Fibroblast of skin of left biceps (primary cell): ENCODE measurements at places on chromosomes 12 and 14.

GRCh38 chr14:64465191-64465822 is at the start of gene AKAP5:
TSS of gene AKAP5 (plus strand) at chr14:64465499. CDS start at chr14:64468395, 2,896 bp downstream.
- DNase-seq = no peak

DNA sequence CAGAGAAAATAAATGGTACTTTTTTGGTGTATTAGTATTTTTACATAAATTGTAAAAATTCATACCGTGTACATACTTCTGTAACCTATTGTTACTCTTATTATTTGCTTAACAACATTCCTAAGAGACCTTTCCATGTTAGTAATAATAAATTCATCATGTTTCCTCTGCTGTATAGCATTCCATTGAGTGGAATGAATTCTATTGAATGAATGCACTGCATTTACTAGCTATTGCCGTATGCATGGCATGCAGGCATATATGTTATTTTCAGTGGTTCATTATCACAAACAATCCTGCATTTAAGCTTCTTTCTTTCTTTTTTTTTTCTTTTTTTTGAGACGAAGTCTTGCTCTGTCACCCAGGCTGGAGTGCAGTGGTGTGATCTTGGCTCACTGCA is 137.6 kb upstream of the TBX3 start:
- DNase-seq = peak; percentile 21

DNA sequence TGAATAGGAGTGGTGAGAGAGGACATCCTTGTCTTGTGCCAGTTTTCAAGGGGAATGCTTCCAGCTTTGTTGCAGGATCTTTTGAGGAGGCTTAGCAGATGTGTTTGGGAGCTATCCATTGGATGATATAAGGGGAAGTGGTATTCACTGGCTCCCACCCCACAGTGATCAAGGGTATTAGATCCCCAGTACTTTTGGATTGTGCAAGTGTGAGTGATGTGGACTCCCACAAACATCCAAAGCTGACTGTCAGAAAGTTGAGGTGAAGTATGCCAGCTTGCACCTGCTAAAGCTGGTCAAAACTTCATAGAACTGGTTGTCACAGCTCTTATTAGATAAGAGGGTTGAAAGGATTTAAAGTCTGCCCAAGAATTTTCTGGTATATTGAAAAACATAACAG is 110.1 kb upstream of the BTG1 start:
- DNase-seq = no peak

- no peak for DNase-seq
Measured at GRCh38 chr12:54162741-54163140, 26.0 kb downstream of the SMUG1 start.

GRCh38 chr12:104420868-104421267 is 35.9 kb upstream of the CHST11 start:
- DNase-seq = no peak

DNA sequence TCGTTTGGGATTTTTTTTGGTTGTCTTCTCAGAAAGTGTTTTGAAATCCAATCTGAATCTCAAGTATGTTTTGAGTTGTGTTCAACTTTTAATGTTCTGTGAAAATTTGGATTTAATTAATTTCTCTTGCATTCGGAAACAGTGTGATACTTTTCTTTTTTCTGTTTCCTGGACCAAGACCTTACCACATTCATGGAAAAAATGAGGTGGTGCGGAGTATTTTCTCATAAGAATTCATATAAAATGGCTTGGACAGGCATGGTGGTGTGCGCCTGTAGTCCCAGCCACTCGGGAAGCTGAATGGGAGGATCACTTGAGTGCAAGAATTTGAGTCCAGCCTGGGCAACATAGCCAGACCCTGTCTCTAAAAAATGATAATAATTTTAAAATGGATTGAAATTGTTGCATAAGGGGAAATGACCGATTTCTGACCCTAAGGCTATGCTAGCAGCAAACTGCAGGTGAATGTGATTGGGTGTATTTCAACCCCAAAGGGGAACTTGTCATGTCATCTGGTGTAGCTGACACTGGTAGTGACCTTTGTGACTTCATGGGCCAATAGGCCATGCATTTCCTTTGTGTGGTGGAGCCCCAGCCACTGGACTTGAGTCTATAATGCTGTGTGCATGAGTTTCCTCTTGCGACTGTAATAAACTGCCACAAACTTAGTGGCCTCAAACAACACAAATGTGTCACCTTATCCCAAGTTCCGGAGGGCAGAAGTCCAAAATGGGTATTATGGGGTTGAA is 123.5 kb upstream of the RFLNA start:
- no peak for DNase-seq

DNA sequence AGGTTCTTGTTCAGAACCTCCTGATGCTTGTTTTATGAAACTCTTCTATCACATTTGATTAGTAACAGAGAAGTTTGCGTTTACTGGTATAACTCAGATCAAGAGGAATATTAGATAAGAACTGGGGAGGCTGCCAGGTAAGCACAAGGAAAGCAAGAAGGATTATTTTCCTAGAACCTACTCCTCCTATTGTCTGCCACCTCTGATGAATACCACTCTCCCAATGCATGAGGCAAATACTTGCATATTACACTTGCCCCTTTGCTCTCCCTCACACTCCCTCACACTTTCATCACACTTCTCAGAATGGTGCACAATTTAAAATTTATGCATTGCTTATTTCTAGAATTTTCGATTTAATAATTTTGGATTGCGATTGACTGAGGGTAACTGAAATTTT is 43.6 kb downstream of the LIN7A start:
- no peak for DNase-seq

- no peak for DNase-seq
Measured at GRCh38 chr14:101464310-101464983, 96.8 kb upstream of the DIO3 start.

GRCh38 chr14:92737206-92737605 is 11.2 kb downstream of the LGMN start:
- no peak for DNase-seq

DNA sequence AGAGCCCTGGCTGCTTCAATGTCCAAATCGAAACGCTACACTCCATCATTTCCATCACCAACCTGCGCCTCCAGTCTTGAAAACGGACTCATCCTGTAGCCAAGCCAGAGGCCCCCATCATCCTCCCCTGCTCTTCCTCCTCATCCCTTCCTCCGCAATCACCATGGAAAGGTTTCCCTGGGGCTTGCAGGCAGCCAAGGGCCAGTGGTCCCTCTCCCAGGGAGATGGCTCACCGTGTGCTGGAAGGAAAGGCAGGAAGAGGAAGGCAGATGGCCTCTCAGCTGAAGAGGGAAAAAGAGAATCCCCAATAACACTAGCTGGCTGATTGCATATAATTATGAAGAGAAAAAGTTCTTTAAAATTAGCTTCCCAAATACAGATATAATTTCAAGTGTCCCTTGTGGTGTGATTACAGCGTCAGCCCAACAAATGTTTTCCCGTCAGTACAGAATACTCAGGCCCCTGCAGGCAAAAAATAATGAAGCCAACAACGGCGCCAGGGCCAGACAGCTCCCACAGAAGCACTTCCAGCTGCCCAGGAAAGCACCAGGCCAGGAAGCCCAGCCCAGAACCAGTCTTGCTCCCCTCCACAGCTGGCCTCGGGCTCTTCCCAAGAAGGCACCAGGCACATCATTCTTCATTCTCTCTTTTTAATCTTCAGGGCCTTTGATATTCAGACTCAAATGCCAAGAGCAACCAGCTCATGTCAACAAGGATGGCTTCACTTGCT is 24.7 kb downstream of the ITPK1 start:
- no peak for DNase-seq

GRCh38 chr12:8780389-8780788 is 42.0 kb upstream of the A2ML1 start:
- peak; percentile 2 for DNase-seq
